ENCODE measurements at places on chromosomes 12 and 14. TPM values are rescaled to one million over a fixed set of nuclear protein-coding genes. Genes with fewer than 3 reads are reported as not detected.

CARMIL3 gene
- 1.7 TPM for polyA plus RNA-seq

SERPINA10 gene
- not detected for polyA plus RNA-seq

RNASE3 gene
- not detected for polyA plus RNA-seq

KRT83 gene
- polyA plus RNA-seq, result not detected

RPS6KL1 gene
- polyA plus RNA-seq, result 4.0 TPM

MRPS35 gene
- 62.5 TPM for polyA plus RNA-seq

LRRC10 gene
- under 0.01 TPM for polyA plus RNA-seq

KRT74 gene
- polyA plus RNA-seq, result not detected

MYBPC1 gene
- polyA plus RNA-seq, result 3.9 TPM

OTOGL gene
- polyA plus RNA-seq, result 0.07 TPM

NDRG2 gene
- 141 TPM for polyA plus RNA-seq

VAMP1 gene
- polyA plus RNA-seq, result 12.8 TPM
